Activated CD4-positive, CD25-positive, alpha-beta regulatory T cell treated with anti-CD3 and anti-CD28 coated beads, Interleukin-2, amount 50 U/mL, for 16 hours (primary cell): ENCODE measurements at places on chromosomes 1 and 21.

DNA sequence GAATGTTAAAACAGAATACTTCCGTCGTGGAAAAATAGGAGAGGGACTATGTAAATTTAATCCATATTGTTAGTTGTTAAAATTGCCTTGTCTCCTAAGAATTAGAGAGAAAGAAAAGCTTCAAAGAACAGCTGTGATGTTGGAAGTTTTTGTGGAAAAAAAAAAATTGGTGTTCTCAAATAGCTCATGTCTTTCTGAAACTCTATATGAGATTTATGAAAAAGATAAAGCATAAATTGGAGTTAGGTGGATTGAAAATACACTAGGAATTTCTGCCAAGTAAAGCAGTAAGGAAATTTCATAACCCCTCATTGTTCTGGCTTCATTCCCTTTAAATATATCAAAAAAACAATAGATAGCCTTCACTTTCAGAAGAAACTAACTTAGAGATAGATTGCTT lies 274.0 kb upstream of the ADAMTS5 start:
- DNase-seq = no peak

- no peak for DNase-seq
Observed at GRCh38 chr1:91057784-91058183, 35.9 kb upstream of the ZNF644 start.

DNA sequence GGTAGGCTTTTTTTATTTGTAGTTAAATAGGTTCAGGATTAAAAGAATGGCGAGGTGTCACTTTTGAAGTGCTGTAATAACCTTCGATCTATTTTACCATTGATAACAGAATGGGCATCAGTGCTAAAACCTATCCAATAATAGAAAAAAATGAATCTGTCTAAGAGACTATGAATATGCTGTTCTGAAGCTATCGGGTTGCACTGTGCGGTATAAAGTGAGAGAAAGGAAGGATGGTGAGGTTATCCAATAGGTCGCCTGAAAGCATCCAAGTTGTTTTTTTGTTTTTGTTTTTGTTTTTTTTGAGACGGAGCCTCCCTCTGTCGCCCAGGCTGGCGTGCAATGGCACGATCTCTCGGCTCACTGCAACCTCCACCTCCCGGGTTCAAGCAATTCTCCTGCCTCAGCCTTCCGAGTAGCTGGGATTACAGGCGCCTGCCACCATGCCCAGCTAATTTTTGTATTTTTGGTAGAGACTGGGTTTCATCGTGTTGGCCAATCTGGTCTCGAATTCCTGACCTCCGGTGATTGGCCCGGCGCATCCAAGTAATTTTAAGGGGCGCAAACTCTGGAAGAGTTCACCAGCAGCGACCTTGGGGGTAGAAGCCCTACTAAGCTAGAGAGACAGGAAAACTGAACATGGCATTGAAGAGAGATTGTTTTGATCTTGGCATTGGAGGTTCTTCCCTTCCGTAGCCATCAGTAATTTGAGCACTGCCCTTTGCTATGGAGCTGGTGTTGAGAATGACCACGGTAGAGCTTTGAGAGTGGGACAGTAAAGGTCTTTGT lies 8.7 kb upstream of the MDM4 start:
- DNase-seq = no peak

GRCh38 chr1:58896246-58897183 lies 112.7 kb upstream of the JUN start:
- DNase-seq = no peak
